ENCODE measurements at places on chromosomes 2 and 18. TPM values are rescaled to one million over a fixed set of nuclear protein-coding genes. Genes with fewer than 3 reads are reported as not detected.

DNA sequence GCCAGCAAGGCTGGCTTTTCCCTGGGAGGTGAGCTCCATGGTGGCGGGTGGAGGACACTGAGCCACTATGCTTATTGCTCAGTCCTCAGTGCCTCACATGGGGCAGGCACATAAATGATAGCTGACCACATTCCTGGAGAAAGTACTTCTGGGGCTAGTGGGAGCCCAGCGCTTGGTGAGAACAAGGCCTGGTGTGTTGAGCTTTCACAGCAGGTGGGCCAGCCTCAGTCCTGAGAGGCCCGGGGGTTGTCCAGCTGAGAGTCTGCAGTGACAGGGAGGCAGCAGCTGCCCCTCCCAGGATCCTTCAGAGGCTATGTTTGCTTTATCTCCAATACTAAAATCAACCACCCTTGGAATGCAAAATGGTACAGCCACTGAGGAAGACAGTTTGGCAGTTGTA lies 217.7 kb downstream of the ZBTB7C start:
- DNase-seq = no peak

FAP gene
- not detected for total RNA-seq

LYPD6 gene
- total RNA-seq = 0.06 TPM

- DNase-seq = no peak
Observed at GRCh38 chr2:47061944-47062678, 93.0 kb downstream of the STPG4 start.

CD226 gene
- 0.15 TPM for total RNA-seq

CDH2 gene
- total RNA-seq = 18.6 TPM

HOXD3 gene
- total RNA-seq = 0.08 TPM

DNA sequence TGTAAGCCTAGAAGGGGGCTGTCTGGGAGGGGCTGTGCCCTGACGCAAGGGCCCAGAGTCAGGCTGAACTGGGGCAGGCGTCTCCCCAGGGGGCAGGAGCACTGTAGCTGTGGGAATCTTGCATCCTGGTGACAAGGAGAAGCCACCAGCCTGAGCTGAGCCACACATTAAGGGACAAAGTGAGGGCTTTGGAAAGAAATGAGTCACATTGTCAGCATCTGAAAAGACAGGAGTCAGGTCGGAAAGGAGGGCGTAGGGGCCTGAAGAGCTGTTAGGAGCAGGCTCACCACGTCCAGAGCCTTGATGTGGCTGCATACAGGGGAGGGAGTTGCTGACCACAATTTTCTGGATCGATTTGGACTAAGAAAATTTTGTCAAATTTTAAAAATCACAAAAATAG lies 298.6 kb downstream of the CYP26B1 start:
- DNase-seq = no peak

GPBAR1 gene
- 0.09 TPM for total RNA-seq
